ENCODE measurements at places on chromosomes 6 and 20.

DNA sequence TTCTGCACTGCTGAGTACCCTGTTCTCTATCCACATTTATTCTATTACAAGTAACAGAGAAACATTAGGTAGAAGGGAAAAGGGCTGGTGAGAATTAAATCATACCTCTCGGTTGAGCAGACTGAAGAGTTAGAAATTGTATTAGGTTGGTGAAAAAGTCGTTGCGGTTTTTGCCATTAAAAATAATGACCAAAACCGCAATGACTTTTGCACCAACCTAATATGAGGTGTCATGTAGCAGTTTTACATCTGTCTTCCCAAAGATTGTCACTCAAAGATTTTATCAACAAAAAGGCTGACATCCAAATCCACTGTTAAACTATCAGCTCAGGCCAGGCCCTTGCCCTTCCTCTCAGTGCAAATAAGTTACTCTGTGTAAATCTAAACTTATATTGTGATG lies 28.3 kb upstream of the GRIK2 start:
- no peak for DNase-seq

- no peak for DNase-seq
Measured at GRCh38 chr20:653590-654416, 803 bp upstream of the SRXN1 start.

GRCh38 chr20:49268600-49269365 lies 9.1 kb downstream of the ZNFX1 start:
- no peak for DNase-seq

- DNase-seq: no peak
Measured at GRCh38 chr6:126784161-126784790, 334.2 kb upstream of the RSPO3 start.

- DNase-seq: no peak
Measured at GRCh38 chr6:89966228-89966544, 71.9 kb downstream of the GJA10 start.

- no peak for DNase-seq
Measured at GRCh38 chr6:99471638-99472037, 43.6 kb downstream of the USP45 start.

GRCh38 chr6:169530752-169531123 lies 171.1 kb downstream of the WDR27 start:
- DNase-seq: no peak

GRCh38 chr20:18377896-18378481 lies 88.8 kb downstream of the DZANK1 start:
- no peak for DNase-seq

- no peak for DNase-seq
Measured at GRCh38 chr6:138546733-138547185, 47.5 kb upstream of the NHSL1 start.
